ENCODE measurements at places on chromosomes 11 and 22.

DNA sequence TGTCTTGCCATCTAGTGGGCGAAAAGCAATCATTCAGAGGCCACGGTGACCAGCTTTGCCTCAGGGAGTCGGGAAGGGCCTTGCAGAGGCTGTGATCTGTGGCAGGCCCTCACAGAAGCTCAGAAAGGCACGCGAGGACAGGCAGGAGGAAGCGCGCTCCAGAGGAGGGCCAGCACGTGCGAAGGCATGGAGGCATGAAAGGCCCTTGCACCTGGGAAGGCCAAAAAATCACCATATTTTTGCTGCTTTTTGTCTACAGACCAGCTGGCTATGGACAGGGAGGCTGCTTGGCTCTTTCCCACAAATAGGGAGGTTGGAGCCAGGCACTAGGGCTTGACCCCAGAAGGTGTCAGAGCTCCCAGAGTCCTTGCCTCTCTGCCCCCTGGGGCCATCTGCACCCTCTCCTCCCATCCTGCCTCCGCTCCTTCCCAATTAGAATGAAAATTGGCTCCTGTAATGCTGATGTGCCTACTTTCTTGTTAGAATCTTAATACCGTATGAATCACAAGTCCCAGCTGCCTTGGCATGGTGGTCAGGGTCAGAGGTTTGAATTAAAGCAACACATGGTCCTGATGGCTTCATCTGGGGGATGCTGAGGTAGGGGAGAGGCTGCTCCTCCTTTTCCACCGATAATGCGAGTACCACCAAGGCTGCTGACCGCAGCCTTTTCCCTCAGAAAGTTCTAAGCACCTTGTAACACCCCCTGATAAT lies 69.1 kb downstream of the FEZ1 start:
- DNase-seq: no peak

GRCh38 chr11:48107188-48107704 lies 109.4 kb upstream of the OR4B1 start:
- no peak for DNase-seq

GRCh38 chr11:58626934-58627483 lies 4.5 kb downstream of the CNTF start:
- DNase-seq: no peak

- DNase-seq: no peak
Measured at GRCh38 chr22:20840646-20841371, 17.8 kb downstream of the PI4KA start.

GRCh38 chr11:112722148-112722547 lies 239.1 kb upstream of the NCAM1 start:
- DNase-seq: no peak

- DNase-seq: no peak
Measured at GRCh38 chr11:113881856-113882255, 6.5 kb upstream of the USP28 start.

DNA sequence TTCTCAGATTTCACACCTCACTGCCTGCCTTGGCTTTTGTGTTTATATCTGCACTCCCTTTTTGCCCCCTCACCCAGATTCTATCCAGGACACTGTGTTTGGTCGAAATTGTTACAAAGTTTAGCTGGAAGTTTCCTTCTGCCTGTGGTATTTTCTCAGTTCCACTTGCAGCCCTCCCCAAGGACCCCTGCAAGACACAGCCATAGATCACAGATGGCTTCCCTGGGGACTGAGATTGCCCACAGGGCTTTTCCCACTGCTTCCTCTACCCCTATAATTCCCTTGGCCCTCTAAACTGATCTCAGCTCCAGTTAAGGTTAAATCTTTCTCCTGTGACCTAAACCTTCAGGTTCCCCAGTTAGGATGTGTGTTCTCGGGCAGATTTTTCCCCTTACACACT lies 146.1 kb upstream of the C11orf87 start:
- DNase-seq: no peak
